A549 treated with CORT108297 at 1 μM for 4 hours (cell line): ENCODE measurements at places on chromosomes 4 and X. TPM values are rescaled to one million over a fixed set of nuclear protein-coding genes. Genes with fewer than 3 reads are reported as not detected.

The GAGE12G gene
- not detected in 5 replicates for total RNA-seq

The DCX gene
- not detected in 5 replicates for total RNA-seq

The TDO2 gene
- total RNA-seq: 0.43 to 1.2 TPM (median 0.90 TPM) in 5 replicates

The MBNL3 gene
- 0.01 TPM in 1 of 5 replicates, not detected in the others for total RNA-seq

The FGA gene
- total RNA-seq: 8.5 to 12.2 TPM (median 9.7 TPM) in 5 replicates

The UGT8 gene
- 0.16 to 0.22 TPM (median 0.18 TPM) in 5 replicates for total RNA-seq

The EPGN gene
- total RNA-seq: 0.07 to 0.27 TPM in 2 of 5 replicates, not detected in the others

The MTMR8 gene
- total RNA-seq: 0.30 to 0.89 TPM (median 0.49 TPM) in 5 replicates

The RAB33A gene
- 0.10 to 0.31 TPM (median 0.20 TPM) in 5 replicates for total RNA-seq

The CABS1 gene
- total RNA-seq: not detected in 5 replicates

The CPLX1 gene
- 0.38 to 0.86 TPM (median 0.60 TPM) in 5 replicates for total RNA-seq

The CPZ gene
- 0.20 to 0.35 TPM (median 0.24 TPM) in 5 replicates for total RNA-seq

The TMEM156 gene
- total RNA-seq: 19.5 to 26.3 TPM (median 22.8 TPM) in 5 replicates

The FAM9B gene
- total RNA-seq: not detected in 5 replicates

The TCP11X2 gene
- total RNA-seq: not detected in 5 replicates

The BEX5 gene
- not detected in 5 replicates for total RNA-seq

The GSX2 gene
- not detected in 5 replicates for total RNA-seq

The RPL9 gene
- total RNA-seq: 816 to 1,627 TPM (median 858 TPM) in 5 replicates

The SLC25A43 gene
- total RNA-seq: 27.8 to 34.1 TPM (median 32.5 TPM) in 5 replicates

The PDCL2 gene
- not detected in 5 replicates for total RNA-seq

The ABLIM2 gene
- total RNA-seq: 1.1 to 1.9 TPM (median 1.5 TPM) in 5 replicates

The PROM1 gene
- total RNA-seq: 0.06 to 0.29 TPM (median 0.09 TPM) in 5 replicates

The CLOCK gene
- 4.2 to 6.2 TPM (median 4.9 TPM) in 5 replicates for total RNA-seq

The INPP4B gene
- total RNA-seq: 3.9 to 6.4 TPM (median 6.3 TPM) in 5 replicates
